ENCODE measurements at places on chromosomes 2 and 18.

DNA sequence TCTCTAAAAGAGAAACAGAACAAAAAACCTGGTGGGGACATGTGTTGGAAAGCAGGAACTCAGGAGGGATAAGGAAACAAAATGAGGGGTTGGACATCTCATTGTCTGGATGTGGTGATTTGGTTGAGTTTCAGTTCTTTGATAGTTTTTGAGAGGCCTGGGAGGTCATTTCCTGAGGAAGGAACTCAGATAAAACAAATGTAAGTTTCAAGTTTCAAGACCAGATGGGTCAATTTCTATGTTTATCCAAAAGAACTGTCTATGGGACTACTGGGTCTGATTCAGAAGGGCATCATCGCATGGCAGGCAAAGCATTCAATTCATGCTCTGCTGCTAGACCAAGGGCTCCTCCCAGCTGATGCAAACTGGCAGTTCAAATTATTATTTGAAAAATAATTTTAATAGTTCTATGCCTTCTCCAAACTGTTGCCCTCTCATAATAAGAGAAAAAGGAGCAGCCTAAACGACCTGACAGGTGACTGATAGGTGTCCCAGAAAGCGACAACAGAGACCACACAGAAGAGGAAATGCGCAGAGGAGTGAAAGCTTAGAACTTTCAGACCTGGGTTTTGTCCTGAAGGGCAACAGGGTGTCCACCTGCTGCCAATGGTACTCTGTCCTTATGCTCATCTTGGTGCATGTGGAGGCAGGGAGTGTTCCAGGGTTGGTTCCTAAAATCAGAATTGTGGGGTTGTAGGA is 39.3 kb upstream of the SH3RF3 start:
- DNase-seq: no peak

- DNase-seq: no peak
Observed at GRCh38 chr2:203915256-203915655, 21.3 kb upstream of the ICOS start.

DNA sequence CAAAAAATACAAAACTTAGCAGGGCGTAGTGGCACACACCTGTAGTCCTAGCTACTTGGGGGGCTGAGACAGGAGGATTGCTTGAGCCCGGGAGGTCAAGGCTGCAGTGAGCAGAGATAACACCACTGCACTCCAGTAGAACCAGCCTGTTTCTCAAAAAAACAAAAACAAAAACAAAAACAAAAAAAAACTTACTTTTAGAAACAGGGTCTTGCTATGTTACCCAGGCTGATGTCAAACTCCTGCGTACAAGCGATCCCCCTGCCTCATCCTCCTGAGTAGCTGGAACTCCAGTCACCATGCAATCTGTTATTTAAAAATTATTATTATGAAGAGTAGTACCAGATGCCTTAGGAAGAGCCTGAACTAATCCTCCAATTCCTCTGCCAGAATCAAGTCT is 35.0 kb upstream of the GLI2 start:
- no peak for DNase-seq

GRCh38 chr2:47024046-47024445 is 108.4 kb upstream of the MCFD2 start:
- no peak for DNase-seq

DNA sequence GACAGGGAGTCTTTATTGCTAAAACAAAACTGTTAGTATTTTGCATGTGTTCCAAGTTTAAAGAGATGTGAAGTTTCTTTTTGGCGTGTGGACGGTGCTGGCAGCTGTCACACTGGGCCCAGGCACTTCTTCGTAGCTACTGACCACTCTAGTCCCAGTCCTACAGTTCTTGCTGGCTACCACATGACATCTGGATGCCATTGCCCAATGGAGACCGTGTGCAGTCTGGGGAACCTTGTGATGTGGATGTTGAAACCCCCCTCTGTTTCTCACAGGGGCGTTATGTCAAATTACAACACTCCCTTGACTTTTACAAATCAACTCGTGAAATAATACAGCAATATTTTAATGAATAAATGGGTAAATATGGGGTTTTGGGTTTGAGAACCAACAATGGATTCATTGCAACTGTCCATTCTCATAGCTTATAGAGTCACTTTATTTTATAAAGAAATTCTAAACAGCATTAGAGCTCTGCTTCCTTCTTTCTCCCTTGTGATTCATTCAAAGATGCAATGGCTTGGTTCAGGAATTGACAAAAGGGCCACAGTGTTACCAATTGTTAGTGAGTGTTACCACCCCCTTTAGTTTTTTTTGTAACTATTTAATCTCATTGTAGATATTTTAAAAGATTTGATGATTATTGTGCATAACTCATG is 1.2 kb downstream of the GPD2 start:
- DNase-seq: no peak

GRCh38 chr2:182866461-182867406 is at the start of gene FRZB:
Gene FRZB, minus strand, starts transcription at chr2:182866637. Its CDS starts 85 bp downstream, at chr2:182866552.
- no peak for DNase-seq

- no peak for DNase-seq
Observed at GRCh38 chr2:190920085-190920484, 39.5 kb downstream of the GLS start.

DNA sequence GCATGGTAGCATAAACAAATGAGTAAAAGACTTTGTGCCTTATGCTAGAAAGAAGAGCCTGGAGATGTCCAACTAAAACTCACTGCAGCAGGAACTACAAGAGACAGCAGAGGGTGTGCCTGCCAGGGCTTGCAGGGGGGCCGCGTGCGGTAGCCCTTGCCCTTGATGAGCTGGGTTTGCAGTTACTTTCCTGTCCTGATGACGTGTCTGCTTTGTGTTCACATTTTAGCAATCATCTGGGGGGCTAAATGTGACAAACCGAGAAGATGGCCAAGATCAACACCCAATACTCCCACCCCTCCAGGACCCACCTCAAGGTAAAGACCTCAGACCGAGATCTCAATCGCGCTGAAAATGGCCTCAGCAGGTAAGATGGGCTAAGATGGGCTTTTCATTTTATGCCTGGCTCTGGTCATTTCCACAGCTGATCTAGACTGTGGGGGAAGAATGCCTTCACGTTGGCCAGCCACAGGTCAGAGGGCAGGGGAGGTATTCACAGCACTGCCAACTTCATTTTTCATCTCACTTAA is 23.5 kb downstream of the CNGA3 start:
- no peak for DNase-seq

- DNase-seq: no peak
Observed at GRCh38 chr2:109646961-109647360, 32.8 kb downstream of the SOWAHC start.

- DNase-seq: no peak
Observed at GRCh38 chr2:27724905-27725701, 46.4 kb upstream of the MRPL33 start.

- no peak for DNase-seq
Observed at GRCh38 chr2:220198896-220199295, 571.5 kb downstream of the SLC4A3 start.

DNA sequence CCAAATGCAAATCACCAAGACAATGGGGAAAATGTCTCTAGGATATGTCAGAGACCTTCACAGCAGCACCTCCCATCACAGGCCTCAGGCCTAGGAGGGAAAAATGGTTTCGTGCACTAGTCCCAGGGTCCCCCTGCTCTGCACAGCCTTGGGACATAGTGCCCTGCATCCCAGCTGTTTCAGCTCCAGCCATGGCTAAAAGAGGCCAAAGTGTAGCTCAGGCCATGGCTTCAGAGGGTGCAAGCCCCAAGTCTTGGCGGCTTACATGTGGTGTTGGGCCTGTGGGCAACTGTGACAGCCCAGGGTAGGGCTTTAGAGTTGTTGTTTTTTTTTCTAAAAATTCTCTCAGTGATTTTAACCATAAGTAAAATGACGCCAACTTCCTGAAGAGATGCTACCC is 25.5 kb upstream of the SOCS6 start:
- DNase-seq: no peak

GRCh38 chr2:236264256-236264655 is at the start of gene ASB18:
Gene ASB18, minus strand, starts transcription at chr2:236264406. Its CDS starts 61 bp downstream, at chr2:236264345.
- no peak for DNase-seq

- no peak for DNase-seq
Observed at GRCh38 chr2:74514368-74515270, at the start of gene TLX2. Gene TLX2, plus strand, starts transcription at chr2:74514450. Its CDS starts 357 bp downstream, at chr2:74514807.

DNA sequence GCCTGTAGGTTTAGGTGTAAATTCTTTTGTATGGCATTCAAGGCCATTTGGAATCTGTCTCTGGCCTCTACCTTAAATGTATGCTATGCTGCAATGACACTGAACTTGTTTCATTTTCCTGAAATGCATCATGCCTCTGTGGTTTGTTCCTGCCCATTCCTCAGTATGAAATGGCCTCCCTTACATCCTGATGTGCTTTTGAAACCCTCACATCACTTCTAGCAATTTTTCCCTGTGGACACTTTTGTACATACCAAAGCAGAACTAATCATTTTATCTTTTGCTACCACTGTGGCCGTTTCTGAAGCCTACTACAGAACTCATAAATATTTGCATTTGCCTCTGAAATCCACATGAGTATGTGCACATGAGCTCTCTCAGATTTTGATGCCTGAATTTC is 557.2 kb downstream of the ERBB4 start:
- no peak for DNase-seq

GRCh38 chr2:180130403-180130802 is 123.3 kb upstream of the CWC22 start:
- DNase-seq: no peak

GRCh38 chr2:50065835-50066234 is 911.5 kb upstream of the FSHR start:
- DNase-seq: no peak

GRCh38 chr18:76860411-76860810 is 38.1 kb downstream of the ZNF236 start:
- no peak for DNase-seq

DNA sequence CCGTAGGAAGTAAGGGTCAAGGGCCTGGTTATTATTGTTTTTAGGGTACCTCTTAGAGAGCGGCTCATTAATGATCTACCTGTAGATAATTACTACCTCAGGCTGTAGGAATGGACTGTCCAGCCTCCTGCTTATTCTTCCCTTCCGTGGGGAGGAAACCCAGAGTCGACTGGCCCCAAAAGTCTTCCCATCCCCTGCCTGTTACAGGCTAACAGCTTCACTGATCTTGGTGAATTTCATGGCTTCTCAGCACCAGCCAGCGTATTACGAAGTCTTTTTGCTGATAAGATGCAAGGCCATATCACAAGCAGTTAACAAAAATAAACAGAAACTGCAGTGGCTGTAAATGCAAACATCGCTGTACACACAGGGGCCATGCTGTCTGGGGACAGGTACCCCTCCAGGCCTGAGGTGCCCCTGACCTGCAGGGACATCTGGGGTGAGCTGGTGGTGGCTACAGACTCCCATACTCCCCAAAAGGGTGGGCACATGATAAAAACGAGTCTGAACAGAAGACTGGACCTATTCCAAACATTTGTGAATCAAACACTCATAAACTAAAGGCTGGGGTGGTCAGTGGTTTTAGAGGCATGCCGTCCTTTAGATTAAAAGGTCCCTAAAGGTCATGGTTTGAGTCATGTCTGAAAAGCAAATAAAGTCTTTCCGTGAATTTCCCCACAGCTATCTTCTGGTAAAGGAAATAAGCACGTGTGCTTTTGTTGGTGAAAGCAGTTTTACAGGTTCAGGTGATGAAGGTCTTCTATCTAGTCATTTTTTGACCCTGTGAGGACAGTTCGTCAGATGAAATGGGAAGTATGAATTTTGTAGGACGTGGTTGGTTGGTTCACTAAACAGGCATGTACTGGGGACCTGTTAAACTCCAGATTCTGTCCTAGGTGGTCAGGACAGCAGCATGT is 36.7 kb downstream of the TTC39C start:
- DNase-seq: no peak

DNA sequence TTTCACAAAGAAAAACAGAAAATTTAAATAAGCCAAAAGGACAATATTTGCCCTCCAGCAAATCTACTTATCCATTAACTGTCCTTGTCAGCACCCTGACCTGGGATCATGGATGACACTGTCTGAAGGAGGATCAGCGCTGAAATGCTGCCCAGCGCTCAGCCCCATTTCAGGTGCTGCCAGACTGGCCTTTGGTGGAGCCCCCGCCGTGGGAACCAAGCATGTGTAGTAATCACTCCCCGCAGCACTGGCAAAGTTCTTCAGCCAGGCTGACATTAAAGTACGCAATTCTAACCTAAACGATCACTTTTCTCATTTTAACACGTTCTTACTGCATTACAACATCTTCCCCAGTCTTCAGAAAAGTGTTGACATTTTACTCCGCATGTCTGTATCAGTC is 108.6 kb upstream of the GPC1 start:
- DNase-seq: no peak

DNA sequence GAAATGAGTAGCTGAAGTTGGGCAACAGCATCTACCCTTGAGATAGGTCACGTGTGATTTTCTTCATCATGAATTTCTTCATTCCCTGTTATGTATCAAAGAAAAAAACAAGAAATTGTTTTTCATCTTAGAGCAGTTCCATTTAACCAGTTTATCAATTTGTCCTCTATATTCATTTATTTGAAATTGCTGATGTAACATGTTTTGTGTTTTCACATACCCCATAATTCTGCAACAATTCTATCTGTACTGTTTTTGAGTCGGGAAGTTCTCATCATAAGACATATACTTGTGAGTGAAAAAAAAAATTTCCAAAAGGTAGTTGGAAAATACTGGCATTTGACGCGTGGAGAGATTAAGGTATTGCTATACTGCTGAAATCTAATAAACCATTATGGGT is 422.6 kb upstream of the REG3G start:
- no peak for DNase-seq

- DNase-seq: no peak
Observed at GRCh38 chr18:57085371-57085770, 61.5 kb upstream of the BOD1L2 start.

DNA sequence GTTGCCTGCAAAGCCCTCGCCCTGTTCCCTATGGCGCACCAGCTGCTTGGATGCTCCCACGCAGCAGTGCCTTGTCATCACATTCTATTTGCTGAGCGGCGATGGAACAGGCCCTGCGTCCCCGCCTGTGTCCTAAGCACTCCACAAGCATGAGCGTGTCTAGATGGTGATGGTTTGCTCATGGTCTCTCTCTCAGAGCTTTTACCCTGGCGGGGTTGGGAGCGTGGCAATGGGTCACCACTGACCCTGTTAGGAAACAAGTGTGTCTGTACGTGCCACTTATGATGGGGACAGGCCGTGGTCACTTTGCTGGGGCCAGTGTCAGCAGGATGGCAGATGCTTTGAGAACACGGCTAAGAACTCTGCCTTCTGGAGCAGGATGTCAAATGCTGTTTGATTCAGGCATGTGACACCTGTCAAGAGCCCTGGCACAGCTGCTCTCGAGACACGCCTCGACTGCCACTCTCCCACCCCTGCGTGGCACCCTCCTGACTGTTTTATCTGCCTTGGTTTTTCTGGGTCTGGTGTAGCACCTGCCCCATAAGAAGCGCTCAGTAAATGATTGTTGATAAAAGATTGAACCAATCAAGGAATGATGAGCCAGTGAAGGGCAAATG is 44.2 kb downstream of the RRM2 start:
- peak; percentile 62 for DNase-seq

DNA sequence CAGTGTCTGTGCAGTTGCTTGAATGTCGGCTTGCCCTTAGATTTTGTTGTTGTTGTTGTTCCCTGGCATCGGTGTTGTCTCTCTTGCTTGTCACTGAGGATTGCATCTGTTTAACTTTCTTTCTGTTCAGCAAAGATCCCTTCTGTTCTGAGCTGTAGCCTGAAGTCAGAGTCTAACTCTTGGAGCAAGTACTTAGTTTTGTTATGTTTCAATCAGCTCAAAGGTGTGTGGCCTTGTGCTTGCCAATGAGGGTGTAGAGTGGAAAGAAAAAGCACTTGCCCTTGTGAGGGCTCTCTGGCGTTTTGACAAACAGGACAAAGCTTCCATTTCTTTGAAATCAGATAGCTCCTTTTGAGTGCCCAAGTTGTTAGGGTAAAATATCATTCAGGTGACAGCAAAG is 757.1 kb upstream of the CDH7 start:
- DNase-seq: no peak

- no peak for DNase-seq
Observed at GRCh38 chr2:79993144-79993543, 311.4 kb downstream of the LRRTM1 start.
